IgD-negative memory B cell (primary cell): ENCODE measurements at places on chromosomes 3 and 15. TPM values are rescaled to one million over a fixed set of nuclear protein-coding genes. Genes with fewer than 3 reads are reported as not detected.

Gene ISL2
- polyA plus RNA-seq = 0.89 TPM

Gene CATSPER2
- 3.2 TPM for polyA plus RNA-seq

Gene OR5K2
- polyA plus RNA-seq = not detected

Gene C3orf85
- polyA plus RNA-seq = not detected

Gene CAV3
- not detected for polyA plus RNA-seq

Gene CNTN6
- not detected for polyA plus RNA-seq

Gene MST1R
- polyA plus RNA-seq = 1.2 TPM

Gene CHRM5
- not detected for polyA plus RNA-seq

Gene IL12A
- polyA plus RNA-seq = 3.5 TPM

Gene FEZF2
- polyA plus RNA-seq = not detected

Gene SERPINI2
- polyA plus RNA-seq = not detected

Gene MESP2
- not detected for polyA plus RNA-seq

Gene PFKFB4
- 1.5 TPM for polyA plus RNA-seq

Gene TNNC1
- not detected for polyA plus RNA-seq

Gene A4GNT
- not detected for polyA plus RNA-seq

Gene ABI3BP
- polyA plus RNA-seq = not detected

Gene SELENOT
- polyA plus RNA-seq = 213 TPM

Gene ACAN
- not detected for polyA plus RNA-seq

Gene MEIS2
- polyA plus RNA-seq = not detected

Gene CELSR3
- polyA plus RNA-seq = 0.59 TPM

Gene NLGN1
- polyA plus RNA-seq = not detected

Gene CPLX3
- polyA plus RNA-seq = not detected

Gene LAMB2
- polyA plus RNA-seq = not detected

Gene MESP1
- 1.8 TPM for polyA plus RNA-seq

Gene GRM7
- polyA plus RNA-seq = not detected

Gene PLCB2
- polyA plus RNA-seq = 20.8 TPM

Gene CD96
- polyA plus RNA-seq = 84.7 TPM

Gene GP5
- 0.05 TPM for polyA plus RNA-seq

Gene MINAR1
- polyA plus RNA-seq = 0.08 TPM

Gene AADAC
- not detected for polyA plus RNA-seq

Gene ABCF3
- polyA plus RNA-seq = 49.1 TPM

Gene AGBL1
- not detected for polyA plus RNA-seq

Gene HGD
- polyA plus RNA-seq = 0.24 TPM

Gene PTH1R
- polyA plus RNA-seq = not detected

Gene LYZL4
- not detected for polyA plus RNA-seq

Gene ZNF280D
- 19.4 TPM for polyA plus RNA-seq

Gene ZIC4
- polyA plus RNA-seq = not detected

Gene LTK
- 2.0 TPM for polyA plus RNA-seq

Gene AHSG
- not detected for polyA plus RNA-seq

Gene DPPA4
- not detected for polyA plus RNA-seq

Gene IL16
- 301 TPM for polyA plus RNA-seq

Gene SLC28A2
- polyA plus RNA-seq = not detected
